H9 (cell line): ENCODE measurements at places on chromosomes 3 and 15. TPM values are rescaled to one million over a fixed set of nuclear protein-coding genes. Genes with fewer than 3 reads are reported as not detected.

Gene TM4SF4
- not detected in 2 replicates for total RNA-seq

Gene ROPN1
- not detected in 2 replicates for total RNA-seq

Gene NBEAL2
- 50.4 and 52.1 TPM in 2 replicates for total RNA-seq

Gene NEK11
- total RNA-seq, result 1.3 and 2.5 TPM in 2 replicates

Gene SMCO1
- total RNA-seq, result not detected in 2 replicates

Gene RLBP1
- not detected in 2 replicates for total RNA-seq

Gene SLC26A6
- 56.7 and 61.3 TPM in 2 replicates for total RNA-seq

Gene HIGD2B
- not detected in 2 replicates for total RNA-seq

Gene GOLGA6L25
- total RNA-seq, result not detected in 2 replicates

Gene UROC1
- not detected in 2 replicates for total RNA-seq

Gene BDH1
- 16.3 and 23.8 TPM in 2 replicates for total RNA-seq

Gene NLGN1
- 5.2 and 5.5 TPM in 2 replicates for total RNA-seq

Gene KLHL40
- total RNA-seq, result not detected in 2 replicates

Gene GNAT1
- 0.18 TPM in 1 of 2 replicates, not detected in the other for total RNA-seq

Gene ATP2B2
- 0.22 and 0.33 TPM in 2 replicates for total RNA-seq

Gene TFDP2
- 76.0 and 81.9 TPM in 2 replicates for total RNA-seq

Gene COLQ
- total RNA-seq, result 0.61 and 1.1 TPM in 2 replicates

Gene RHOV
- 3.9 and 4.3 TPM in 2 replicates for total RNA-seq

Gene SPINK8
- not detected in 2 replicates for total RNA-seq

Gene SAMMSON
- not detected in 2 replicates for total RNA-seq

Gene ADAMTS9
- 0.18 and 0.46 TPM in 2 replicates for total RNA-seq

Gene CDHR4
- total RNA-seq, result not detected in 2 replicates

Gene GABRR3
- not detected in 2 replicates for total RNA-seq
